Activated CD8-positive, alpha-beta memory T cell treated with anti-CD3 and anti-CD28 coated beads for 1 hour (primary cell): ENCODE measurements at places on chromosomes 6 and 20.

- DNase-seq = no peak
Measured at GRCh38 chr6:145699462-145699861, 35.9 kb downstream of the EPM2A start.

GRCh38 chr6:115796061-115796460 lies 264.6 kb downstream of the FRK start:
- no peak for DNase-seq

- no peak for DNase-seq
Measured at GRCh38 chr6:67047996-67048395, 1341.0 kb upstream of the EYS start.

DNA sequence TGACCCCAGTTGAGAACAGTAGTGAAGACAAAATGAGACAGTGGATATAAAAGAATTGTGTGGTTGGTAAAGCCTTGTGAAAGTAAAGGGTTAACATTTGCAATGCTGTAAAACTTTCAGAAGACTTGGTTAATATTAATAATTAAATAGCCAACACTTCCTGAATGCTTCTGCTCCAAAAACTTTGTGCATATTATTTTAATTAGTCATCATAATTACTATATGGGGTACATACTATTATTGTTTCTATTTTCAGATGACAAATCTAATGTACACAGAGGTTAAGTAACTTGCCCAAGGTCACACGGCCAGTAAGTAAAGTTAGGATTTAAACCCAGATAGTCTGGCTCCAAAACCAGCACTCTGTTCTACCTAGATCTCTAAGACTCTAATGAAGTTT lies 291.3 kb downstream of the OGFRL1 start:
- no peak for DNase-seq

DNA sequence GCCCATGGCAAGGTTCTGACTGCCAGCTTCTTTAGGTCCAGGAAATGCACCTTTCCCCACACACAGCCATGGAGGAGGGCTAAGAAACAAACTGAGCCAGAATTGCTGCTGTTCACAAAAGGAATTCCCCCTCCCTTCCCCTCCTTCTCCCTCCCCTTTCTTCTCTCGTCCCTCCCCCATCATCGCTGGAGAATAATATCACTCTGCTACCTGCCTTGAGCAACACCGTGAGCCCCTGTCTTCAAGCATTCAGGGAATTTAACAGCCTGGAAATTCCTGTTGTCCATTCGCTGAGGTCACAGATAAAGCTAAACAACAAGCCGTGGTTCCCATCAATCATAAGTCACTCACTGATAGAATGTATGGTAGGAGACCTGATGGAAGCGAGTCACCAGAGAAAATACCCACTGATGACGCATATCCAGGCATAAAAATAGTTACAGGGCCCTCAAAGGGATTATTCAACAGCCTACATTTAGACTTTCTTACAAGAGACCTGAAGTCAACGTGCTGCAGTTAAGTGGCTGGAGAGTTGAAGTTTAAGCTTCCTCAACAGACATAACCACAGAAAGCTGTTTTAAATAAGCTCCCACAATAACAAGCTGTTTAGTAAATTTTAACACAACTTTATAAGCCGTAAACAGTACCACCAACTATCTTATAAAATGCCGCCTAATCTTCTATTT lies 59.7 kb downstream of the HIVEP2 start:
- no peak for DNase-seq

DNA sequence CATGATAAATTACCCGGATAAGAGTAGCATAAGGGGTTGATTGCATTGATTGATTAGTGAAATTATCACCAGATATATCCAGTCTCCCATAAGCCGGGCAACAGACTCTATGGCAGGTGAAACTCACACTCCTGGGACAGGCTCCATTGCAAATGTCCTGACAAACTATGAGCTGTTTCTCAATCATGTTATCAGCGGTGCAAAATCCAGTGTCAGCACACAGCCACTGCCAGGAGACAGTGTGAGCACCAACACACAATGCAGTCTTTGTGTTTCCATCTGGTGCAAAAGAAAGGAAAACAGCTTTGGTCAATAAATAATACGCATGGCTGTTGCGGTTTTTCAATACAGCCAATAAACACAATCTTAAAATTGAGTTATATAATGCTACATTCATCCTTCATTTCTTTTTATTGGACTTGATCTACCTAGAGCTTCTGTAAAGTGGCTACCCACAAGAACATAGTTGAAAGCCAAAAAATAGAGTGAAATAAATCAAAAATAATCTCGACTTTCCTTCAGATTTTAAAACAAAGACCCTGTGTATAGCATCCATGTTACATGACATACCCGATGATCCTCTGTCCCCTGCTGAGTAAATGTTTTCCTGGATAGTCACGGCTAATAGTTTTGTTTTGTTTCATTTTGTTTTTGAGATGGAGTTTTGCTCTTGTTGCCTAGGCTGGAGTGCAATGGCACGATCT lies 64.3 kb upstream of the AFDN start:
- no peak for DNase-seq

DNA sequence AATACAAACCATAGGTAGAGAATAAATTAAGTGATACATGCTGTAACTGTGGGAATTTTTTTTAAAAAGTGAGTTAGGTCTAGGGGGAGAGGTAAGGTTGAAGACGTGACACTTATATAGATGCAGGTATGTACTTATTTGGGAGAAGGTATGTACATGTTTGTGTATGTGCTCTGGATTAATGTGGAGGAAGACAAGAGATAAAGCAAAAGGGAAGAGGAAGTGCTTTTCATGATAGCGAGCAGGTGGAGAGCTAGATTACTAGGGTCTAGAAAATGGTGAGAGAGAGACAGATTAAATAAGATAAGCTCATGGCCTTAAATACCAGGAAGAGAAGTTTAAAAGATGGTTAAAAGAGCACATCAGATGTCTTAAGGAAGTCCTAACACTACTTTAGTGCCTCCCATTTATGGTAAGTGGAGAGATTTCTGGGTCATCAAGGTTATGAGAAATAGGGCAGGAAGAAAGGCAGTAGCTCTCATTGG lies 92.5 kb downstream of the MAN1A1 start:
- no peak for DNase-seq

DNA sequence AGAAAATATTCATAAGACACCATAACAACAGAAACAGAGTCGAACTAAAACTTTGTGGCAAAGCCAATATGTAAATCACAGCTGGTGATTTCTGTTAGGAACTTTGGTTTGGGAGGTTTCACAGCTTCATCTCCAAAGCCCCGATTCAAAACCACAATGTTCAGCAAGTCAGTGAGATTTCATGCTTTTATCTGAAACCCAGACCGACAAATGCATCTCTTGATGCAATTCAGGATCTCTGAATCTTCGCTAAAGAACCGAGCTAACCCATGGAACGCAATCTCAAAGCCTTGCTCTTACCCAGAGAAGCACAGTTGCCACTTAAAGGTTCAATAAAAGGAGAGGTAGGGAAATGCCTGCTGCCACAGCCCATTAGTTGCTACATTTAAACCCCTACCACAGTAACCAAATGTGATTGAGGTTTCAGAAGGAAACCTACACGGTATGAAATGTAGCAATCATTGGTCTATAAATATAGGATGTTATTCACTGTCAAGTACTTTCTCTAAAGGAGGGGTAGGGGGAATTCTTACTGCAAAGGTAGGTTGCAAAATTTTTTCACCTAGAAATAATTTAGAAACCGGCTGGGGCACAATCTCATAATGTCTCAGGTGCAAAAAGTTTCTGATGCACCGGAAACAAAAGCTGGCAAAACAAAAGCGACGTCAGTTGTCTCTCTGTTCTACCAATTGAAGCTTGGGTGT lies 381.0 kb upstream of the ARID1B start:
- DNase-seq = no peak

- no peak for DNase-seq
Measured at GRCh38 chr6:137201006-137201405, 18.2 kb downstream of the IFNGR1 start.

DNA sequence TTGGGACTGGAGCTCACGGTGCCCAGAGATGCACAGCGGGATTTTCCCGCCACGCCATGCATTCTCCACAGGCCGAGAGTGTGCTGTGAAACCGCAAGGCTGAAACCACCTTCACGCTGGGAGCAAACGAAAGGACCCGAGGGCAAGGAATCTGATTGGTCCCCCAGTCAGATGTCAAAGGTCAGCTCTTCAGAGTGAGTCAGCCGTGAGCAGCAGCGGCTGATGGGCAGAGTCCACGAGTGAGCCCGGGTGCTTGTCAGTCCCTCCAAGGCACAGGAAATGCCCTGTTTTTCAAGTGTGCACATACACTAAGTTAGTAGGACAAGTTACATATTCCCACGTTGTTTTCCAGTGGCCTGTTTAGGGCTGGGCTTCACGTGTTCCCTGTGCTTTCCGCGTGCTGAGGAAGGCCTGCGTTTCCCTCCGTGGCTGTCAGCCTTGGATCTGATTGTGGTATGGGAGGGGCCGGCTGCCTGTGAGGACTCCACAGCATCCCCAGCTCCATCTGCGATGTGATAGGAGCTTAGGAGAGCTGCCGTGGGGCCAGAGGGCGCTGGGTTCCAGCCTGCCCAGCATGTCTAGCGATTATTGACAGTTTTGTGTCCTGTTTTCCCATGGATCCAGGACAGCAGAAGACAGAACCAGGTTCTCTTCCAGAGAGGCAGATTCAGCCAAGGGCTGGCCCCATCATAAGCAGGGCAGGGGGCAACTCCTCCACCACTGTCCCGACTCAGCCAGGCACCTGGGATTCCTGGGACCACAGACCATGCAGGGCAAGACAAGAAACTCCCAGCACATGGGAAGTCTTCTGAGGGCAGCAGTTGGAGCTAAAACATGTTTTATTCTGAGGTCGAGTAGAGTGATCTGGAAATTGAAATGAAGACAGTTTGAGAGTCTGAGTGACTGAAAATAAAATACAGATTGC lies 38.2 kb upstream of the FRMD1 start:
- no peak for DNase-seq

DNA sequence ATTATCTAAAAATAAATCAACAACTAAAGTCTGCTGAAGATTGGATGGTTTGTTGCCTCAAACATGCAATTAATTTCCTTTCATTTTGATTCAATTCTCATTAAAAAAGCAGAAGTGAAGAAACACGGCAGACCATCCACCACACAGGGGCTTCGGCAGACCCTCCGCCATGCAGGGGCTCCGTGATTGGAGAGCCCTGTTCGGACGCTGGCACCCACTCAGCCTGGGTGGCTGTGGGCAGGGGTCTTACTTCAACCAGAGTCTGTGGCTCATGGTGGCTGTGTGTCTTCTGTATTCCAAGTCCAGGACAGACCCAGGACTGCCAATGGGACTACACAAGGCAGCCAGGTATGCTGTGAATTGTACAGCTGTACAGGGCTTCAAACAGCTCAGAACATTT lies 86.9 kb upstream of the FRMD1 start:
- no peak for DNase-seq

DNA sequence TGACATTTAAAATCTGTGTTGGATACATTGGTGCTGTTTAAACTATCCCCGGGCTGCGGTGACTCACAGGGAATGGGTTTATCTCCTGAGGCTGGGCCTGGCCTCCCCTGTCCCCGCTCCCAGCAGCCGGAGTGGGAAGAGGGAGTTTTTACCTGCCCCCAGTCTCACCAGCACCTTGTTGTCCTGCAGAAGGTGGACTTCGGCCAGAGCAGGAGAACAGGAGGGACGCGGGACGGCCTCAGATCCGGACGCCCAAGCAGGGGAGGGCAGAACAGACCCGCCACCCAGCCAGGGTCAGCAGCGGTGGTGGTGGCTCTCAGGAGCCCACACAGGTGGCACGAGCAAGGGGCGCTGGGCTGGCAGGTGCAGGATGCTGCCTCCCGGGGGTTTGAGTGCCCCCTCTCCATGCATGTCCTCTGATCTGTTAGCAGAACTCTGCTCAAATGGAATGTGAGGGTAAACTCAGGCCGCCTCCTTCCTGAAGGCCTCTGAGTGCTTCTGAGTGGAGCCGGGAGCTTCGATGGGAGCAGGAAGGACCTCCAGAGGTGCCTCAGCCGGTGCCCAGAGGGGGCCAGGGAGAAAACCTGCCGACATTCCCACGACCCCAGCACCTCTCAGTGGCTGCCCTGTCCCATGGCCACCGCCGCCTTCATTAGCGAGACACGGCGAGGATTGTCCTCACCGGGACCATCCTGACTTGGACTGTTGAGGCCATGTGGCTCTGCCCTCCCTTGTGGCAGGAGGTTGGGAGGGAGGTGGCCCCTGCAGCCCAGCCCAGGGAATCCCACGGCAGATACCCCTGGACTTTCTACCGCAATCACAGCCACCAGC lies 43.4 kb upstream of the MRGBP start:
- DNase-seq = no peak

GRCh38 chr20:2010533-2010932 lies 16.7 kb upstream of the PDYN start:
- DNase-seq = no peak

DNA sequence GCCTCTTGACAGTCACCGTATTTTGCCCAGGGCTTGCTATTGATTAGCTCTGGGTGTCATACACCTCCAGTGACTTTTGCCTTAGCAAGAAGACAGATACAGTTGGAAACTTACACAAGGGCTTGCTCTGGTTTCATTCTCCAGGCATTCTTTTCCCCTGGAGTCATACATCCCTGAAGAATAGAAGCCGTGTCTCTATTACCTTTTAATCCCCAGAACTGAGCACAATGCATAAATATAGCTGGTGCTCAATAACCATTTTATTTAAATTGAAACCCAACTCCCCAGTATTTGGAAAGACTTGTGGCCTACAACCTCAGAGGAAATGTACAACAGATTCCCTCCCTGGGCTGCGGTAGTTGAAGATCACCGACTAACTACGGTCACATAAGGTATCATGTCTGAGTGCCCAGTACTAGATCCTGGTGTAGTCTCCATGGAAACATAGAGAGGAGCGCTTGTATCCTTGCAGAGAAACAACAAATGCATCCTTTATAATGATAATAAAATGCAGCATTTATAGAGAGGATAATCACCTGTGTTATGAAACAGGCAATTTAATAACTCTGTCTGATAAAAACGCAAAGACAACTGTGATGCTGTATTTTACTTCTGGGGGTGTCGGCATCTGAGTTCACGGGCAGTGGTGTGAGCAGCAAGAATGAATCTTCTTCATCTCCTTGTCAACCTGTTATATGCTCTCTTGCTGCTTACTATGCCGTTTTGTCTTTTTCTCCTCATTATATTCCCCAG lies 401.2 kb upstream of the AGPAT4 start:
- no peak for DNase-seq

GRCh38 chr6:127290391-127291265 lies 24.0 kb downstream of the RNF146 start:
- DNase-seq = no peak

GRCh38 chr20:61980647-61981583 lies 84.8 kb downstream of the TAF4 start:
- DNase-seq = no peak

DNA sequence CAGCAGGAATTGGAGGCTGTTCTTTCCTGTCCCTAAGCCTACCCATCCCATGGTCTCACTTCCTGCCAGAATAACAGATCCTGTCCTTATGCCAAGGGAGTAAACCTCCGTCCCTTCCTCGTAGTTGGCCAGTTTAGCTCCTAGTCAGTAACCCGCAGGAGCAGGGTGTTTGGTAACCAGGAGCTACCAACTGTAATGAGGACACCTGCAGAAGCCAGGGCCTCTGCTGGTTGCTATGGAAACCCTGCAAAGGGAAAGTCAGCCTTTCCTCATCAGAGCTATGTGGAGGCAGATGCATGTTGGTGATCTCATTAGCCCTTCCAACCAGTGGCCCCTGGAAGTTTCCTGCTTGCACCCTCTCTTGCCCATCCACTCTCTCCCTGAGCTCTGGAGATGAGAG lies 368.2 kb upstream of the SULF2 start:
- no peak for DNase-seq

- DNase-seq = no peak
Measured at GRCh38 chr6:56752009-56752408, 109.3 kb upstream of the DST start.
